GM23338 (cell line): ENCODE measurements at places on chromosomes 5 and 9. TPM values are rescaled to one million over a fixed set of nuclear protein-coding genes. Genes with fewer than 3 reads are reported as not detected.
A peak's percentile ranks its signal among the peaks of the same experiment; 100 is the strongest.

Gene SPINK6
- total RNA-seq: not detected in 2 replicates

Gene MUSK
- not detected in 2 replicates for total RNA-seq

Gene FAM153A
- total RNA-seq: not detected in 2 replicates

- no peak overlapping the region for H3K4me3 ChIP-seq
- H3K36me3 ChIP-seq: no peaks in the 10 kb centered on the region
- H3K27ac ChIP-seq: no peak overlapping the region
- no peaks in the 10 kb centered on the region for H3K4me1 ChIP-seq
- no peak for DNase-seq
- no peaks in the 10 kb centered on the region for H3K27me3 ChIP-seq
Observed at GRCh38 chr5:110150199-110150598, 460.5 kb downstream of the MAN2A1 start.

DNA sequence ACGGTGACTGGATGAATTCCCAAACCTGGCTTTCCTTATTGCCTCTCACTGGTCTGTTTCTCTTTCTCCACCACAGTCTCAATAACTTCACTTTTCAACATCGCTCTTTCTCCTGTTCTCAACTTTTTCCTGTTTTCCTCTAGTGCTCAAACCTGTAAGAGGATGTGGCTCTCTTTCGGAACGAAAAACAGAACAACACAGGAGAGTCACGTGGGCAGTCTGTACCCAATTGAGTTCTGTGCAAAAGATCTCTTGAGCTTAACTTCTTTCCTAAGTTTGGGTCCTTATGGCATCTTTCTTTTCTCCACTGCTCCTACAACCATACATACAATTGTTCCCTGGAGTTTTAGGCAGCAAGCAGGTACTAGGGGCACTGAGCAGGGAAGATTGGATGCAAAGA, 8.9 kb downstream of the HAVCR1 start:
- no peaks in the 10 kb centered on the region for H3K36me3 ChIP-seq
- no peak overlapping the region for H3K27ac ChIP-seq
- H3K4me3 ChIP-seq: no peak overlapping the region
- no peak for DNase-seq
- no peaks in the 10 kb centered on the region for H3K27me3 ChIP-seq

Gene PDLIM4
- 17.4 and 31.8 TPM in 2 replicates for total RNA-seq

DNA sequence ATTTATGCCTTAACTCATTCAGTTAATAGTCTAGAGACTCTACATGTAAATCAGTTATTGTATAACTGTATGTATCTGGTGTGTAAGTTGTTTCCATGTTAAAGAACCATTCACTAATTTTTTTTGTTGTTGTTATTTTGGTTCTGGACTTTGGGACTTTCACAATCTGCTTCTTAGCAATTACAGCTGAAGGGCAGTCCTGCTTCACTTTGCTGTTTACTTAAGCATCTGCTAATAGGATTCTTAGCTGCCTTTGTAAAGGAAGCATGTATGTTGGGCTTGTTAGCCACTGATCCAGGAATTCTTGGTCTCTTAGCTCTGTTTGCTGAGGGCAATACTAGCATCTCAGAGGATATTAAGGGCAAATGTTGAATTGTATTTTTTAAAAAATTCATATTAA, 97.0 kb downstream of the FOCAD start:
- no peak for DNase-seq
- no peak overlapping the region for H3K27ac ChIP-seq
- no peaks in the 10 kb centered on the region for H3K27me3 ChIP-seq
- no peak overlapping the region for H3K4me3 ChIP-seq
- H3K4me1 ChIP-seq: peaks cover 35% of the 10 kb centered on the region

DNA sequence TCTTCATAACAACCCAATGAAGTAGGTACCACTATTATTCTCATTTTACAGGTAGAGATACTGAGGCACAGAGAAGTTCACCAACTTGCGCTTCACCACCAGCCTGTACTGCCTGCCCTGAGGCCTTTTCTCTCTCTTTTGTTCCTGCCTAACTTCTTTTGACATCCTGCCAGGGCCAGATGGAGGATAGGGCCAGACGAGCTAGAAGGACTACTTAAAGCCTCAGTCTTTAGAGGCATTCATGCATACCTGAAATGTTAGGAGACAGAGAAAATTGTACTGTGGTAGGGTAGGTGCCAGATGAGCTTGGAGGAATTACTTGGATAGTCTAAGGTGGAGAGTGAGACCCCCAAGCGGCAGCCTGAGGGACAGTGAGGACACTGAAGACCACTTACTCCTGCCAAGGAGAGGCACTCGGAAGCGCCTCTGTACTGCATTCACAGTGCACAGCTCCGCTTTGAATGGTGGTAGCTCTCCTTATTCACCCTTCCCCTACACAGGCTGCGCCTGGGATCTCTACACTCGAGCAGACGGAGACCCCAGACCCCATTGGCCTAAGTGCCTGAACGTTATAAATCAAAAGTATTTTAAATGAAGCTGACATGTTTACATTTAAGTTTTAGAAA, 6.2 kb upstream of the ORM1 start:
- no peak overlapping the region for H3K4me3 ChIP-seq
- H3K4me1 ChIP-seq: no peaks in the 10 kb centered on the region
- no peaks in the 10 kb centered on the region for H3K27me3 ChIP-seq
- DNase-seq: no peak

GRCh38 chr5:25489834-25490538, 845.2 kb upstream of the CDH10 start:
- H3K27ac ChIP-seq: no peak overlapping the region
- no peaks in the 10 kb centered on the region for H3K4me1 ChIP-seq
- H3K36me3 ChIP-seq: no peaks in the 10 kb centered on the region
- no peaks in the 10 kb centered on the region for H3K27me3 ChIP-seq
- no peak overlapping the region for H3K4me3 ChIP-seq
- no peak for DNase-seq

Gene PLEKHG4B
- total RNA-seq: 43.7 and 54.8 TPM in 2 replicates

Gene MARCOL
- total RNA-seq: not detected in 2 replicates

Gene ORM2
- 0.76 TPM in 1 of 2 replicates, not detected in the other for total RNA-seq

DNA sequence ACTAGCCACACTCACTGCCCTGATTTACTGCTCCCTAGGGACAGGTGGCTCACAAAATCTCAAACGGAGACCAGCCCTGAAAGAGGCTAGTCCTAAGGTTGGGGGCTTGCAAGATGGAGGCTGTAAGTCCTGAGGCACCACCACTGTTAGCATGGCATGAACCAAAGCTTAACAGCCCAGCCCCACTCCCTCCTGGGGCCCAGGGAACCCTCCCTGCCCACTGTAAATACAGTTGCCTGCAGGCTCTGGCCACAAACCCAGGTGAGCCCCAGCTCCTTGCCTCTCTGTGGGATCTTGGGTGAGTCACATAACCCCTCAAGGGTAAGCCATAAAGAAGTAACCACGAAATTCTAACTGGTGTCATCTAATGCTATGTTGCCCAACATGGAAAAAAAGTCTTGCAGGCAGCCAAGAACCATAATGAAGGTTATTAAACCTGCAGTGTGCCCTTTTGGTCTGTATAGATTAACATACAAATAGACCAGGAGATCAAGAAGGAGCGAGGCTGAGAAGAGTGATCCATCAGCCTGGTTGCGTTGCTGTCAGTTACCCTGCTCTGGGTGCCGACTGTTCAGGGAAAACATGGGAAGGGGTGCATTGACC, 1.7 kb upstream of the POMT1 start:
- no peak overlapping the region for H3K4me3 ChIP-seq
- H3K27me3 ChIP-seq: no peaks in the 10 kb centered on the region; the same call in 1 of the 2 replicates
- no peak for DNase-seq
- peaks cover 32% of the 10 kb centered on the region for H3K36me3 ChIP-seq

GRCh38 chr9:5437254-5438216, at the start of gene PLGRKT:
Gene PLGRKT, minus strand, starts transcription at chr9:5437925. Its CDS starts 5,948 bp downstream, at chr9:5431977.
- peak within 1 kb of the TSS; percentile 66 for H3K4me3 ChIP-seq
- H3K36me3 ChIP-seq: peaks cover 7% of the 10 kb centered on the region
- peak; percentile 97 for DNase-seq

Gene RGS7BP
- 4.5 and 5.4 TPM in 2 replicates for total RNA-seq

DNA sequence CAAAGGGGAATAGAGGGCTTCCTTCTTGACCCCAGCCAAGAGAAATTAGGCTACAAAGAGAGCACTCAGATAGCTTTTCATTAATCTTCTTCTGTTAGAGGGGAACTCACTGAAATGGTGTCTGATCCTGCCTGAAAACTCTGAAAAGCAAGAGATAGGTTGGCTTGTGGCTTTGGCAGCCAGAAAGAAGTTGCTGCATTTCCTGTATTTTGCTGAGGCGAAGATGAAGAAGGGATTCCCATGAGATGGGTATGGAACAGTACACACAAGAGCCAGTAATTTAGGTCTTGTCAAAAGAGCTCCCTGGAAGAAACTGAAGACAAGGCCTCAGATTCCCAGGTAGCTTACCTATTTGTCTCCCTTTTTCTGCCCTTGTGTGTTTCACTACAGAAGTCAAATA, 120.9 kb upstream of the TARS1 start:
- no peak overlapping the region for H3K27ac ChIP-seq
- no peak overlapping the region for H3K4me3 ChIP-seq
- no peaks in the 10 kb centered on the region for H3K36me3 ChIP-seq
- no peak for DNase-seq

Gene CDKN2B
- 0.31 and 0.83 TPM in 2 replicates for total RNA-seq

- no peaks in the 10 kb centered on the region for H3K4me1 ChIP-seq
- peaks cover 9% of the 10 kb centered on the region for H3K36me3 ChIP-seq
- no peaks in the 10 kb centered on the region for H3K27me3 ChIP-seq
- H3K27ac ChIP-seq: no peak overlapping the region
- no peak overlapping the region for H3K4me3 ChIP-seq
- DNase-seq: no peak
Observed at GRCh38 chr5:6737043-6737941, 24.1 kb downstream of the TENT4A start.

- H3K4me3 ChIP-seq: no peak overlapping the region
- peaks cover 8% of the 10 kb centered on the region; the same call in 1 of the 2 replicates for H3K4me1 ChIP-seq
- no peaks in the 10 kb centered on the region for H3K27me3 ChIP-seq
Observed at GRCh38 chr9:92769286-92769685, 4.7 kb upstream of the BICD2 start.

Gene CPLANE1
- total RNA-seq: 6.6 and 8.3 TPM in 2 replicates

- no peaks in the 10 kb centered on the region for H3K27me3 ChIP-seq
- H3K27ac ChIP-seq: no peak overlapping the region
- H3K4me1 ChIP-seq: no peaks in the 10 kb centered on the region
- H3K4me3 ChIP-seq: no peak overlapping the region
Observed at GRCh38 chr9:87116492-87116891, 169.2 kb upstream of the GAS1 start.

Gene STING1
- total RNA-seq: 0.39 TPM in 1 of 2 replicates, not detected in the other

Gene GRM6
- not detected in 2 replicates for total RNA-seq

GRCh38 chr5:170497311-170498038, 6.3 kb upstream of the KCNIP1 start:
- H3K4me3 ChIP-seq: no peak overlapping the region
- H3K4me1 ChIP-seq: no peaks in the 10 kb centered on the region
- no peak overlapping the region for H3K27ac ChIP-seq
- H3K36me3 ChIP-seq: no peaks in the 10 kb centered on the region
- no peak for DNase-seq

Gene MRRF
- 31.5 and 32.7 TPM in 2 replicates for total RNA-seq

Gene ROPN1L
- 1.0 TPM in 1 of 2 replicates, not detected in the other for total RNA-seq

Gene TOR1A
- total RNA-seq: 33.9 and 45.7 TPM in 2 replicates
